ENCODE measurements at places on chromosomes 7 and 10.

GRCh38 chr7:115911465-115911864 lies 119.1 kb downstream of the TFEC start:
- no peak for DNase-seq

DNA sequence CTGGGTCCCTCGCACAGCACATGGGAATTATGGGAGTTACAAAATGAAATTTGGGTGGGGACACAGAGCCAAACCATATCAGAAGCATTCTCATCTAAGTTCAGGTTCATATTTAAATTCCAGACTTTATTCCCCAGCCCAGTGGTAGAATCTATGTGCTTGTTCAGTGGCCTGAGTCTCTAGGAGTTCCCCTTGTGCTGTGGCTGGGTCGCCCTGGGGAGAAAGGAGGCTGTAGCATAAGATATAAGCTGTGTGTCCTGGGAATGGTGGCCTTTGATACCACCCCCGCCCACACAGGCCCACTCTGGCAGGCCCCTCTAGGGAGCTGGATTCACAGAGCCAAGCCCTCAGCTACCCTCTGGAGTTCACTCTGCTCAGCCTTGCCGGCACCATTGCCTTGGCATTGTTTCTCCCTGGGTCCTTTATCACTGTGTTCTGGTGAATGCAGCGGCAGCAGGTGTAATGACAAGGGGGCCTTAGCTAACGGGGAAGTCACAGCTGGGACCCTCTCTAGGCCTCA lies 64.2 kb downstream of the MINDY4 start:
- DNase-seq = no peak

- no peak for DNase-seq
Measured at GRCh38 chr10:24551161-24551560, 172.5 kb downstream of the ARHGAP21 start.

DNA sequence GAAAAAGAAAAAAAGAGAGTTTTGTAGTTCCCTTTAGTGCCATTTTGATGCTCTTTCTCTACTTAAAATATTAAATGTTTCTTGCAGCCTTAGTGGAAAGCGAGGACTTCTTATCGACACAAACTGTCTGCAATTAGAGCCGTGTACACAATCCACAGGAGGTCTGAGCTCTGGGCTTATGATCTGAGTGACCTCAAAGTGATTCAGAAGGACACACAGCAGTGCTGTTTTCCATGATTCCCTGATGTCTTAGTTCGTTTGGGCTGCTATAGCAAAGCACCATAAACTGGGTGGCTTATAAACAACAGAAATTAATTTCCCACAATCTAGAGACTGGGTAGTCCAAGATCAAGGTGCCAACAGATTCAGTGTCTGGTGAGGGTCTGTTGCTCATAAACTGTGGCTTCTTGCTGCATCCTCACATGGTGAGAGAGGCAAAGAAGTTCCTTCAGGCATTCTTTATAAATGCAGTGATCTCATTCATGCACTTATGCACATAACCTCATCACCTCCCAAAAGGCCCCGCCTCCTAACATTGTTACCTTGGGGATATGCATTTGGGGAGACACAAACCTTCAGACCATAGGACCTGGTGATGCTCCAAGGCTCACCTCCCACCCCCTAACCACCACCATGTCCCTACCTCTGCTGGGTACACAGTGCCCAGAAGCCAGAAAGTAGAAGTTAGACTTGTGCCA lies 204.5 kb upstream of the GHITM start:
- no peak for DNase-seq

DNA sequence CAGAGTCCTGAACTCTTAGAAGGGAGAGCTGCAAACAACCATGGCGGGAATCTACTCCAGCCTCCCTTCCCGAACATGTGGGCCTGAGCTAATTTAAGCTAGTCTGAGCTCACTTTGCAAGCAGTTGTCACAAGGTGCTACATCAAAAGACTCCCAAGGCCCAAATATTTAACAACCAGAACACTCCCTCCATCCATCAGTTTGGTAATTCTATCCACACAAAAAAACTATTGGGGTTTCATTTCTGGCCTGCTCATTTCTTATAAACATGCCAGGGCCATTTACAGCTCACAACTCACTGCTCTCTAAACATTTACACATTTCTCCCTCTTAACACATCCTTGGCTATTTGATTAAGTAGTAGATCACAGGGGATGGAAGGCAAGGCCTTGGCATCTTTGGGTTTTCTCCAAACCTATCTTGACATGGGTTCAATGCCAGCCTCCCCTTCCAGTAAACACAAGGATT lies 263.4 kb downstream of the KCNMA1 start:
- no peak for DNase-seq

DNA sequence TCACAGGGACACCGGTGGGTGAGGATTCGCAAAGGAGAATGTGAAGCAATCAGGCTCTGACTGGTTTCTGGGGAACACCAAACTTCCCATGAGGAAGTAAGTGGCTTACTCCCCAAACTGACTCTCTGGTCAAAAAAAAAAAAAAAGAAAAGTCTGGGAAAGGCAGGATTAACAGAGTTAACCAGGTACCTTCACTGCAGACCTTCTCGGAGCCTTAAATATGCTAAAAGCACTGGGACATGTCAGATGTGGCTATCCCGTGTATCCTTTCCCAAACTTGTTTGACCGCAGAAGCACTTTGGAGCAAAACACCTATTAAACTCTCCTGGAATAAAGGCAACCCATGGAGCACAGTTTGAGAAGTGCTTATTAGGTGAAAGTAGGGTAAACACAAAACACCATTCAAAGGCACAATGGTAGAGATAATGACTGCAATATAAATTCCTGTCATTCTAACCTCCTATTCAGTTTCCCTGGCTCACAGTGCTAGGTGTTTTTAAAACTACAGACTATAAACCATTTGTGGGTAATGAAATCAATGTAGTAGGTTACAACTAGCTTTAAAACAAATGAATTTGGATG lies 44.1 kb upstream of the MXI1 start:
- no peak for DNase-seq

- no peak for DNase-seq
Measured at GRCh38 chr7:137402536-137403352, 59.2 kb upstream of the PTN start.

- peak; percentile 24 for DNase-seq
Measured at GRCh38 chr10:79066411-79067240, 2.1 kb upstream of the ZMIZ1 start.

GRCh38 chr7:114723308-114723707 lies 198.6 kb upstream of the MDFIC start:
- no peak for DNase-seq

DNA sequence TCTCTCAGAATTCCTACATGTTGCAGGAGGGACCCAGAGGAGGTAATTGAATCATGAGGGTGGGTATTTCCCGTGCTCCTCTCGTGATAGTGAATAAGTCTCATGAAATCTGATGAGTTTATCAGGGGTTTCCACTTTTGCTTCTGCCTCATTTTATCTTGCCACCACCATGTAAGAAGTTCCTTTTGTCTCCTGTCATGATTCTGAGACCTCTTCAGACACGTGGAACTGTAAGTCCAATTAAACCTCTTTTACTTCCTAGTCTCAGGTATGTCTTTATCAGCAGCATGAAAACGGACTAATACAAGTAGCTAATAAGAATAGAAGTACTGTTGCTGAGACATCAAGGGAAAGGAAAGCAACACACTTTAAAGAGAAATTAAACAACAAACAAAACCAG lies 143.4 kb downstream of the CCDC71L start:
- DNase-seq = no peak

DNA sequence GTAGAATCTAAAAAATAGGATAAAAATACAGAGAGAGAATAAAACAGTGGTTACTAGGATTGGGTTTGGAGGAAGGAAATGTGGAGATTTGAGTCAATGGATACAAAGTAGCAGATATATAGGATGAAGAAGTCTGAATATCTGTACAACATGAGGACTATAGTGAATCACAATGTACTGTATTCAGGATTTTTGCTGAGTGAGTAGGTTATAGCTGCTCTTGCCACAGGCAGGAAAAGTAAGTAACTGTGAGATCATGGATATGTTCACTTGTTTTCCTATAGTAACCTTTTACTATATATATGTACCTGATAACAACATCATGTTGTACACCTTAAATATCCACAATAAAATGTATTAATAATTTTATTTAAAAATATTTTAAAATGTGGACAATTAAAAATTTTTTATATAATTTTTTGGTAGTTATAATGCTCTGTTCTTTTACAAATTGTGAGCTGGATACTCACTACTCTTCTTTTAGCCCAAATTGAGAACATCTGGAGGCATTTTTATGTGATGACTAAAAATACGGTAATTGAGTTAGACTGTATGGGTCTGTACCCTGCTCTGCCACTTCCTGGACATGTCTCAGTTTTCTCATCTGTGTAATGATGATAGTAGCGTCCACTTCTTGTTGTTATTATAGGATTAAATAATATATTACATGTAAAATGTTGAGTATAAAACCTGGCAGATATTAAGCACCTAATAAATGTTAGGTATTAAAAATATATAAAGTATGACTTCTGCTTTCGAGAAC lies 439.1 kb downstream of the AUTS2 start:
- peak; percentile 78 for DNase-seq

GRCh38 chr10:116722736-116723427 lies 19.5 kb downstream of the HSPA12A start:
- DNase-seq = no peak

GRCh38 chr7:137890449-137890921 lies 43.7 kb upstream of the DGKI start:
- DNase-seq = no peak

- no peak for DNase-seq
Measured at GRCh38 chr7:109842386-109842785, 1248.5 kb upstream of the LRRN3 start.

DNA sequence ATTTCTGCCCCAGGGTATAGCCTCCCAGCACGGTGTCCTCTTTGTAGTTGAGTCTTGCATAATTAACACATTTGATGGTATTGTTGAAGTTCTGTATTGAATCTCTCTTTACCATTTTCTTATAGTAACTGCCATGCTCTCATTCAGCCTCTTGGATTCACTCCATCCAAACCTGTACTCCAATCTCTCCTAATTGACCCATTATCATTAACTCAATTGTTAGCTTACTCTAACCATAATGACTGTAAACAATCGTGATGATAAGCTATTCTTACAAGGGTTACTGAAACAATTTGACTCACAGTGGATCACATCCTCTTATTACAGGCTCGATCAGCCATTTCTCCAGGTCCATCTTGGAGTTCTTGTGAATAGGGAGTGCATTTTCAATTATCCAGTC lies 191.9 kb upstream of the AGK start:
- no peak for DNase-seq

- no peak for DNase-seq
Measured at GRCh38 chr7:297611-298374, 7.8 kb downstream of the FOXL3 start.

- DNase-seq = no peak
Measured at GRCh38 chr7:111294494-111294893, 203.6 kb downstream of the LRRN3 start.

DNA sequence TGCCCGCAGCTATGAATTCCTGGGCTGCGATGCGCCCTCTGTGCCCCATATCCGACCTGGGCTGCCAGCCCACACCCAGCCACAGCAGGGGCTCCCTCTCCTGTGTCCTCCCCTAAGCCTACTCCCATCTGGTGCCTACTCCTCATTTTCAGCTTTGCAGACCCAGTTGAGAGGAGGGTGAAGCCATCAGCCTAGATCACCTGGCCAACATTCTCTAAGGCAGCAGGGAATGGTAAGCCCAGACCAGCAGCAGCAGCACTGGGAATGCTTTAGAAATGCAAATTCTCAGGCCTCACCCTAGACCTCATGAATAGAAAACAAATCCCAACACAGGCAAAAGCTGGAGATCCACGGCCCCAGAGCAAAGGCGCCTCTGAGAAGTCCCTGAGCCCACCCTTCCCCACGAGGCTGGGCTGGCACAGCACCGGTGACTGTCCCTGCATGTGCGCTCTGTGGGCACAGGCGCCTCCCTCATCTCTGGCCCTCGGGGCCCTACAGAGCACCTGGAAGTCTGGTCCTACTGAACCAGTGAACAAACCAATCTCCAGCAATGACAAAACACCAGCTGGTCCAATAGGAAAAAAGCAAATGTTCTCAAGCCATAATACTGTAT lies 161.4 kb downstream of the GFRA1 start:
- DNase-seq = no peak

DNA sequence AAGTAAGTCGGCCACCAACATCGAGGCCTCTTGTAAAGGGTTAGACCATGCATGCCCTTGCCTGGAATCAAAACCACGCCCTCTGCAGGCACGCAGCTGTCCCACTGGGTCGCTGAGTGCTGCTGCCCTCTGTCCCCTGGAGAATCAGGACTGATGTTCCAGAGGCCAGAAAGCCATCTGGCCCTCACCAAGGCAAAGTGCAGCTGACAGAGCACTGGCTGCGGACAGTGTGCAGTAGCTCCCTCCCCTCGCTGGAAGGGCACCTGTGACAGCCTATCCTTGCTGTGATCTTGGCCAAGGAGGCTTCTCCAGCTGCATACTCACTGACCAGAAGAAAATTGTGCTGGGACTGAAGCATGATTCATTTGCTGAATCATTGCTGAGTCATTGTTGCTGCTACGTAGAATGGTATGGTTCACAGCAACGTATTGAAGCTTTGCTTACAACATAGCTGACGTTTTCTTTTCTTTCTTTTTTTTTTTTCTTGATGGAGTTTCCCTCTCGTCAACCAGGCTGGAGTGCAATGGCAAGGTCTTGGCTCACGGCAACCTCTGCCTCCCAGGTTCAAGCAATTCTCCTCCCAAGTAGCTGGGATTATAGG lies 30.4 kb downstream of the DDC start:
- peak; percentile 96 for DNase-seq

- no peak for DNase-seq
Measured at GRCh38 chr7:45182856-45183710, 25.5 kb downstream of the RAMP3 start.

- DNase-seq = no peak
Measured at GRCh38 chr10:77001206-77001605, 636.4 kb downstream of the KCNMA1 start.

GRCh38 chr10:7362471-7362870 lies 48.4 kb downstream of the SFMBT2 start:
- DNase-seq = peak; percentile 72

GRCh38 chr7:103729026-103729425 lies 260.4 kb downstream of the RELN start:
- no peak for DNase-seq

DNA sequence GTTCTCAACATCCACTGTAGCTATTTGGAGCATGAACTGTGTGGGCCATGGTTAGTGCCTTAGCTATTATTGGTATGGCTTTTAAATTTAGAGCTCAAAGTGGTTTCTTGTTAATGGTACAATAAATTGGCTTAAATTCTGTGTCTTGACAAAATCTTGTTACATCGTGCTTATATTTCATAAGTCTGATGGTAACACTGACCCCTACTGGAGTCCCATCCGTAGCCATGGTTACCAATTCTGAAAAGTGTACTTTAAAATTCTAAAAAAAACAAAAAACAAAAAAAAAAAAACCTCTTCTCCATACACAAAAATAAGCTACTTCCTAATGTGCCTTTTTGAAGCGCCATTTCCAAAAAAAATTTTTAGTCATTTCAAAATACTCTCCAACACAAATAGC lies 6.4 kb upstream of the RPP30 start:
- DNase-seq = peak; percentile 22

GRCh38 chr10:68474021-68474420 lies 2.2 kb upstream of the DNA2 start:
- no peak for DNase-seq

GRCh38 chr7:12827219-12827821 lies 139.9 kb downstream of the ARL4A start:
- no peak for DNase-seq

- DNase-seq = no peak
Measured at GRCh38 chr7:102424787-102425218, 8.6 kb upstream of the ORAI2 start.

GRCh38 chr7:525740-526139 lies 6.1 kb upstream of the PDGFA start:
- no peak for DNase-seq

GRCh38 chr10:126599949-126600682 lies 70.4 kb downstream of the C10orf90 start:
- no peak for DNase-seq

GRCh38 chr10:3574451-3574850 lies 210.6 kb downstream of the KLF6 start:
- DNase-seq = no peak
